ENCODE measurements at places on chromosomes 11 and 22.
A peak's percentile ranks its signal among the peaks of the same experiment; 100 is the strongest.

DNA sequence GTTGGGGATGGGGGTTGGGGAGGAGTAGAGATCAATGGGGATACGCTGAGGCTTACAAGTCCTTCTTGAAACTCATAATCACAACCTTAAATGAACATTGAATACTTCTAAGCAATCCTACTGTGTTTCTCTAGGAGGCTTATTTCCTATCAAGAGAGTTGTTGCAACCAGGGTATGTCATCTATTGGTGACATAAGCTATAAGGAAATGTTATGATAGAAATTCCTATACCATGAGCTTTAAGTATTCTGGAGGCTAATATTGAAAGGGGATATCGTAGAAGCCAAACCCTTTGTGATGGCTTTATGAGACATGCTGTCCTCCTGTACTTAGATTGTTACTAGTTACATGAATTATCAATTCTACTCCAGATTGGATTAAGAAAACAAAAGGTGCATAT is 72.9 kb downstream of the DKK3 start:
- H3K27ac ChIP-seq = no peak overlapping the region
- no peak overlapping the region for H3K4me3 ChIP-seq
- DNase-seq = no peak
- H3K4me1 ChIP-seq = peaks cover 24% of the 10 kb centered on the region

- no peaks in the 10 kb centered on the region for H3K27me3 ChIP-seq
- no peaks in the 10 kb centered on the region for H3K36me3 ChIP-seq
- DNase-seq = no peak
- no peak overlapping the region for H3K4me3 ChIP-seq
- H3K27ac ChIP-seq = no peak overlapping the region
Measured at GRCh38 chr22:37037669-37038068, 13.9 kb upstream of the KCTD17 start.

GRCh38 chr11:120516461-120517389 is 5.2 kb downstream of the GRIK4 start:
- H3K27me3 ChIP-seq = peaks cover 11% of the 10 kb centered on the region
- peak; percentile 40 for DNase-seq
- H3K27ac ChIP-seq = no peak overlapping the region
- H3K36me3 ChIP-seq = no peaks in the 10 kb centered on the region
- no peaks in the 10 kb centered on the region for H3K4me1 ChIP-seq

DNA sequence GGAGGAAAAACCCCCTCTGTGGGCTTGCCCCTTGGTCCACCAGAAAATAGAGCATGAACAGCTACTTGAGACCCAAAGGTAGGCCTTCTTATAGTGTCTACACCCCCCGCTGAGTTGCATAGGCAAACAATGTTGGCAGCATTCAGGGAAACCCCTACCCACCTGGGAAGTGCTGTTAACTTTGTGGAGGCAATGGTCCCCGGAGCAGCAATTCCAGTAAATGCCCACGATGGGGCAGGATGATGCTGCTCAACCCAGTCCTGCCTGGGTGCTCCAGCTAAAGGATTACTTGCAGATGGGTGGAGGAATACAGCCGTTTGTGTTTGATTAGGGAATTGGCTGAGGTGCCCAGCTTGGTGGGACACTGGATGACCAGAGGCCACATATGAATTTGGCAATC is 381.3 kb upstream of the ANO5 start:
- H3K4me1 ChIP-seq = no peaks in the 10 kb centered on the region
- H3K4me3 ChIP-seq = no peak overlapping the region
- no peaks in the 10 kb centered on the region for H3K36me3 ChIP-seq
- H3K27me3 ChIP-seq = no peaks in the 10 kb centered on the region
- no peak for DNase-seq
- no peak overlapping the region for H3K27ac ChIP-seq

GRCh38 chr11:8025123-8025522 is 38.0 kb downstream of the EIF3F start:
- H3K36me3 ChIP-seq = no peaks in the 10 kb centered on the region
- no peak overlapping the region for H3K4me3 ChIP-seq
- no peak overlapping the region for H3K27ac ChIP-seq
- peak; percentile 26 for DNase-seq
- H3K27me3 ChIP-seq = no peaks in the 10 kb centered on the region

- H3K4me3 ChIP-seq = no peak overlapping the region
- H3K27ac ChIP-seq = no peak overlapping the region
- no peaks in the 10 kb centered on the region for H3K27me3 ChIP-seq
- no peaks in the 10 kb centered on the region for H3K36me3 ChIP-seq
- DNase-seq = no peak
Measured at GRCh38 chr22:40748388-40749355, 69.4 kb downstream of the MCHR1 start.

- H3K4me3 ChIP-seq = no peak overlapping the region
- no peaks in the 10 kb centered on the region for H3K27me3 ChIP-seq
- no peak overlapping the region for H3K27ac ChIP-seq
- no peak for DNase-seq
Measured at GRCh38 chr11:58525037-58525614, 17.2 kb upstream of the OR5B21 start.

GRCh38 chr11:83035070-83035854 is 36.4 kb downstream of the RAB30 start:
- DNase-seq = peak; percentile 67
- H3K4me1 ChIP-seq = peaks cover 51% of the 10 kb centered on the region
- H3K36me3 ChIP-seq = no peaks in the 10 kb centered on the region
- H3K27ac ChIP-seq = no peak overlapping the region

DNA sequence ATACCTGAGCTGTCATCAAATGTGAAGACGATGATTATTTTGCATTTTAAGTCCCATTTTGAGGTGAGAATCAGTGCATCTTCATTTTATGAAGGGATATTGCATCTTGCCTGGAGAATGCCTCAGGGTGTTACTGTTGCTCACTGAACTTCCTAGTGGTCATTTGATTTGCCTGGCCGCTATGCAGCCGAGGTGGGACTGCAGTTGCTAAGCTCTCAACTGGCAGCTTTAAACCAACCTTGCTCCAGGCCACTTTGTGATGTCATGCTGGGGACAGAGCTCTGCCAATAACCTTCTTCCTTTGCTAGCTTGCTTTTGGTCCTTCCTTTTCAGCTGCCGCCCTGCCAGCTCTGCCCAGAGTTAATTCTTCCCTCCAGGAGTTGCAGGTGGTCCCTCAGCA is 409.4 kb upstream of the B3GAT1 start:
- H3K27me3 ChIP-seq = no peaks in the 10 kb centered on the region
- no peak overlapping the region for H3K27ac ChIP-seq
- no peak overlapping the region for H3K4me3 ChIP-seq

DNA sequence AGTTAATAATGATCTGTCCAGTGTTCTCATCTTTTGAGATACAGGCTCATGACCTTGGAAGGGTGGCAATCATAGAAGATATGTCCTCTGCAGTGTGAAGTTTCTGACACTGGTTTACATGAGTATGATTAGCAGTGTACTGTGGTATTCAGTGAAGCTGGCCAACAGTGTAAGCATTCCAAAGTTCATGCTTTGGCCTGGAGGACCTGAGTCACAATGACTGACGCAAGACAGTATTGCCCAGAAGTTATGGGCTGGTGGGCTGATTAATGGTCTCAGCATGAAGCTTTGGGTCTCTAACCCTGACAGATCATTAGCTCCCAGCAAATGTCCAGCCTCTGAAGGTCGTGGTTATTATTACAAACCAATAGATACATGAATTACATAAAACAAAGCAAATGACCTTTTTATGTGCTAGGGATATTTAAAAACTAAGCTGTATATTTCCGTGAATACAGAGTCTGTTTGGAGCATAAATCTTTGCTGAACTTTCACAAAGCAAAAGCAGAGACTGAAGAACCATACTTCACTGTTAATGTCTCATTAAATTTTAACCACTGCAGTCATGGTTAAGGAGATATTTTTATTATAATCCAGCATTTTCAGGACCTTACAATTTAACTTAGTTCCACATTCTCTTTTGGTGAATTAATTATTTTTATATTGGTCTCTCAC is 28.3 kb upstream of the USP47 start:
- DNase-seq = peak; percentile 97
- peak overlapping the region; percentile 38 for H3K4me3 ChIP-seq
- no peaks in the 10 kb centered on the region for H3K36me3 ChIP-seq
- H3K27ac ChIP-seq = peak overlapping the region; percentile 93
- H3K4me1 ChIP-seq = peaks cover 19% of the 10 kb centered on the region
- H3K27me3 ChIP-seq = no peaks in the 10 kb centered on the region

- peaks cover 22% of the 10 kb centered on the region for H3K27me3 ChIP-seq
- no peak overlapping the region for H3K27ac ChIP-seq
- no peaks in the 10 kb centered on the region for H3K36me3 ChIP-seq
- no peak overlapping the region for H3K4me3 ChIP-seq
Measured at GRCh38 chr11:76253416-76253815, 47.1 kb upstream of the WNT11 start.

GRCh38 chr22:27507935-27508526 is 293.5 kb downstream of the MN1 start:
- peaks cover 31% of the 10 kb centered on the region for H3K4me1 ChIP-seq
- no peaks in the 10 kb centered on the region for H3K27me3 ChIP-seq
- H3K36me3 ChIP-seq = no peaks in the 10 kb centered on the region

DNA sequence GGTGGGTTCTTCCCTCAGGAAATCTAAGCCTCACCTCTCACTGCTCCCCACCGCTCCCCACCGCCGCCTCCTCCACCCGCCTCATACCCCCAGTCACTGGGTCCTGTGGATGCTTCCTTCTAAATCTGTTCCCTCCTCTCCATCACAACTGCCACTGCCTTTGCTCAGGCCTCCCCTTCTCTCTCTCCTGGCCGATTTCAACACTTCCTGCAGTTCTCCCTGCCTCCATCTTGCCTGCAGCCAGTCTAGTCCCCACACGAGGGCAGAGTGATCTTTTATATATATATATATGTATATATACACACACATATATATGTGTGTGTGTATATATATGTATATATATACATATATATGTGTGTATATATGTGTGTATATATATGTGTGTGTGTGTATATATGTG is 27.8 kb downstream of the CREB3L1 start:
- peaks cover 27% of the 10 kb centered on the region for H3K36me3 ChIP-seq
- H3K4me1 ChIP-seq = peaks cover 23% of the 10 kb centered on the region
- H3K27me3 ChIP-seq = no peaks in the 10 kb centered on the region

- no peak for DNase-seq
- no peaks in the 10 kb centered on the region for H3K27me3 ChIP-seq
- H3K4me3 ChIP-seq = no peak overlapping the region
- no peaks in the 10 kb centered on the region for H3K36me3 ChIP-seq
Measured at GRCh38 chr11:15473954-15474837, 359.5 kb downstream of the INSC start.

DNA sequence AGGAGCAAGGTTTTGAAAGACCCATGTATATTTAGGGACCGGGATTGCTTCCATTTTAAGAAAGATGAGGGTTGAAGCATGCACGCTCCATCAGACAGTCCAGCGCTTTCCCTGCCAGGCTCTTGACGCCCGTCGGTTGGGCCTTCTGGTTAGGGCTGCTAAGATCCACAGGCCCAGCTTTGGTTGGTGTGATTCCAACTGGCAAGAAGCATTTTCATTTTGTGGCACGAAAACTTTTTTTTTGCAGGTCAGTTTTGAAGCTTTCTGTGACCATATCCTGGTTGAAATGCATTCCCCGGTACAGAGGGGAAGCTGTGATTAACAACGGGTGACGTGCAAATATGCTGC is 34.3 kb upstream of the MPPED1 start:
- H3K27ac ChIP-seq = no peak overlapping the region
- H3K27me3 ChIP-seq = peaks cover 48% of the 10 kb centered on the region
- no peaks in the 10 kb centered on the region for H3K4me1 ChIP-seq
- peak; percentile 24 for DNase-seq
- H3K4me3 ChIP-seq = no peak overlapping the region
- H3K36me3 ChIP-seq = no peaks in the 10 kb centered on the region

DNA sequence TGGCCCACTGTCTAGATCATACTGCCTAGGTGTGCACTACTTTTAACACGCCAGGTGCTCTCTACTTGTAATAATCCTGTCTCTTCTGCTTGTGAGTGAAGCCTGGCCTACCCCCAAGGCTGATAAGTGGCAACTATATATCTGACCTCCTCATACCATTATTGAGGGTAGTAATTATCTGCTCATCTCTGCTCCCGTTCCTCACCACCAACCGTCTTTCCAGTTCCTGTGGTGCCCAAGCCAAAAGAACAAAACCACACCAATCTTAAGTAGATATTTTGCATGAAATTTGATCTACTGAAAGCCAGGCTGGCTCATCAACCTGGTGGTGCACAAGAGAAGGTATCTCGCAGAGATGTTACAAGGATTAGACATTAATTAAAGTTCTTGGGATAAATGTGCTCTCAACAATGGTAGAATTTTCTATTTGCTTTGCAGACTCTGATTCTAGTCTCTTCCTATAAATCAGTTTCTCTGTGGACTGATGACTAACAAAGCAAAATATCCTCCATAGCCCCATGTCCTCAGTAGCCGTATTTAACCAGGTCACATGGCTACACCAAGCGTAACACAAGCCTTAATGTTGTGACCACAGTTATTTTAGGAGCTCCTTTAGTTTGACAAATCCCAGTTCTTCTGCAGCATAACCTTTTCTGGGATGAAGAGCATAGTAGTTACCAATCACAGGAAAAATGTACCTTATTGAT is 267.2 kb downstream of the NTM start:
- H3K4me3 ChIP-seq = no peak overlapping the region
- peaks cover 7% of the 10 kb centered on the region for H3K4me1 ChIP-seq
- no peaks in the 10 kb centered on the region for H3K36me3 ChIP-seq
- DNase-seq = no peak
- H3K27ac ChIP-seq = no peak overlapping the region
- H3K27me3 ChIP-seq = no peaks in the 10 kb centered on the region

GRCh38 chr11:99325847-99326246 is 305.1 kb downstream of the CNTN5 start:
- peak overlapping the region; percentile 75 for H3K27ac ChIP-seq
- DNase-seq = peak; percentile 91
- no peaks in the 10 kb centered on the region for H3K36me3 ChIP-seq
- peaks cover 15% of the 10 kb centered on the region for H3K4me1 ChIP-seq

DNA sequence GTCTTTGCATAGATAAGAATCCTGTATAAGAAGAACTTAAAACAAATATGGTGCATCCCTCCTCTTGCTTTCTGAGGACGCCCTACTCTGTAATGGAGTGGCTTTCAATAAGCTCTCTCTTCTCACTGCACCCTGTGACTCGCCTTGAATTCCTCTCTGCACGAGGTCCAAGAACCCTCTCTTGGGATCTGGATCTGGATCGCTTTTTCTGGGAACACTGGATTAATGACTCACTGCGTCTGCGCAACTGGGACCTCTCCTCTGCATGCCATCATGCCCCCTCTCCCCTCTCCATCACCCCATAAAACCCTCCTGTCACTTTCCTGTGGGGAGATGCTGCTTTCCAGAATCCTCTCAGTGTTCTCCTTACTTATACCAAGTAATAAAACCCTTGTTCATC is 15.1 kb upstream of the CABP2 start:
- no peaks in the 10 kb centered on the region for H3K36me3 ChIP-seq
- H3K4me1 ChIP-seq = no peaks in the 10 kb centered on the region
- no peak overlapping the region for H3K27ac ChIP-seq

Data from GM23248 (cell line).